CD8-positive, alpha-beta T cell (primary cell): ENCODE measurements at places on chromosomes 1 and 21.

DNA sequence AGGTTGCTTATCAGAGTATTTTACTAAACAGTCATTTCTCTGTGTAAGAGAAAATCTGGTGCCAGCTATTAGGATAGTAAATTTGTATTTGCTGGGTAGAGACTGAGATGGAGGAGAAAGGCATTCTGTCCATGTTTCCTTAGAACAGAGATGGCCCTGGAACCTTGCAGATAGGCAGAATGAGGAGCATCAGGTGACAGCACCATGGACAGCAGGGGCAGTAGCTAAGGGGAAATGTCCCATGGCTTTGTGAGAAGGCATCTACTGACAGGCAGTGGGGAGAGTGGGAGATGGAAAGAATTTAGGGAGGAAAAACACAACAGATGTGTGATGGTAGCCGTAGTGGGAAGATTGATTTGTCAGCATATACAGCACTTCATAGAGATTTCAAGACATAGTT is 105.0 kb downstream of the PRRX1 start:
- no peak for DNase-seq

DNA sequence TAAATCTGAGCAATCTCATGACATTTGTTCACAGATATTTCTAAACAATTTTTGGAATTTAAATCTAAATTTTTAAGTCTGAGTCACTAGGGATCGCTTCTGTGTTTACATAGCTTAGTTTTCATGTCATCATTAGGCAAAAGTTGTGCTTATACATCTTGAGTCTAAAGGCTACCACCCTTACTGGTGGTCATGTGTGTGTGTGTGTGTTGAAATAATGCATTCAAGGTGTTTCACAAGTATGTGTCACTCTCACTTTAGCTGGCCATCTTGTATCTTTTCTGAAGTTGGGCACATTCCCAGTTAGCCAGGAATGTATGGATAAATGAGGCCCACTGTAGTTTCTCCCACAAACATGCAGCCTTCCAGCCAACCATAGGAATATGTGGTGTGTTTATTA is 1162.5 kb upstream of the PRMT6 start:
- DNase-seq: no peak

- no peak for DNase-seq
These were observed 83.6 kb upstream of the LYST start for GRCh38 chr1:235950318-235950717.

GRCh38 chr1:172146141-172146850 is 274.2 kb upstream of the C1orf105 start:
- DNase-seq: no peak

GRCh38 chr1:233490488-233490887 is 123.4 kb upstream of the KCNK1 start:
- DNase-seq: no peak

- DNase-seq: no peak
These were observed 11.2 kb downstream of the TRIM62 start for GRCh38 chr1:33170351-33171274.

- no peak for DNase-seq
These were observed 13.6 kb upstream of the LRRC3 start for GRCh38 chr21:44441581-44442265.

DNA sequence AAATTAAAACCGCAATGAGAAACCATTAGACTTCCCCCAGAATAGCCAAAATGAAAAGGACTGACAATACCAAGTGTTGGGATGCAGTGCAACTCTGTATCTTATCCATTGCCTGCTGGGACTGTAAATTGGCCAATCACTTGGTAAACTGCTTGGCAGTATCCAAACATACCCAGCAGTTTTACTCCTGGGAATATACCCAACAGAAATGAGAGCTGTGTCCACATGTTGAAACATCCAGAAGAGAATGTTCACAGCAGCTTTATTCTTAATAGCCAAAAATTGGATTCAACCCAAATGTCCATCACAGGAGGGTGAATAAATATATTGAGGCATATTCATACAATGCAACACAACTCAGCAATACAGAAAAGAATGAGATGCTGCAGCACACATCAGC is 13.7 kb upstream of the FAM20B start:
- no peak for DNase-seq

- no peak for DNase-seq
These were observed 254.4 kb upstream of the GJB5 start for GRCh38 chr1:34500451-34500850.

- DNase-seq: no peak
These were observed 4.6 kb upstream of the ID3 start for GRCh38 chr1:23563755-23564374.

GRCh38 chr1:30415171-30415940 is 308.0 kb downstream of the MATN1 start:
- no peak for DNase-seq

DNA sequence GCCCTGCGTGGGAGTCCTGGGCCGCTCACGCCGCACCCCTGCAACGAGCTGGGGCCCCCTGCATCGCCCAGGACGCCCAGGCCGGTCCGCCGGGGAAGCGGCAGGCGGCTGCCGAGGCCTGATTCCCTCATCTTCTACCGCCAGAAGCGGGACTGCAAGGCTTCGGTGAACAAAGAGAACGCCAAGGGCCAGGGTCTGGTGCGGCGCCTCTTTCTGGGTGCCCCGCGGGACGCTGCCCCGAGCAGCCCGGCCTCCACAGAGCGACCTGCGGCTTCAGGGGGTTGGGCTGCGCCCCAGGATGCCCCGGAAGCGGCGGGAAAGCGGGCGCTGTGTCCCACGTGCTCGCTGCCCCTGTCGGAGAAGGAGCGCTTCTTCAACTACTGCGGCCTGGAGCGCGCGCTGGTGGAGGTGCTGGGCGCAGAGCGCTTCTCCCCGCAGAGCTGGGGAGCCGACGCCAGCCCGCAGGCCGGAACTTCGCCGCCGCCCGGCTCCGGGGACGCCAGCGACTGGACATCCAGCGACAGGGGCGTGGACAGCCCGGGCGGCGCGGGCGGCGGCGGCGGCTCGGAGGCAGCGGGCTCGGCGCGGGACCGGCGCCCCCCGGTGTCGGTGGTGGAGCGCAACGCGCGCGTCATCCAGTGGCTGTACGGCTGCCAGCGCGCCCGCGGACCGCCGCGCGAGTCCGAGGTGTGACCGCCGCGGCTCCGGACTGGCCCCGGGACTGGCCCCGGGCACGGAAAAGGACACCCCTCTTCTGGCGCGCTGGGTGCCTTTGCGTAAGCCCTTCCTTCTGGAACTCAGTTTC is 2.7 kb downstream of the FAM110D start:
- DNase-seq: peak; percentile 41

- no peak for DNase-seq
These were observed 75.4 kb upstream of the C1orf105 start for GRCh38 chr1:172345077-172345476.

- no peak for DNase-seq
These were observed 108.6 kb upstream of the RUNX3 start for GRCh38 chr1:25038699-25039098.

- no peak for DNase-seq
These were observed 31.6 kb upstream of the PDE9A start for GRCh38 chr21:42621819-42622177.

DNA sequence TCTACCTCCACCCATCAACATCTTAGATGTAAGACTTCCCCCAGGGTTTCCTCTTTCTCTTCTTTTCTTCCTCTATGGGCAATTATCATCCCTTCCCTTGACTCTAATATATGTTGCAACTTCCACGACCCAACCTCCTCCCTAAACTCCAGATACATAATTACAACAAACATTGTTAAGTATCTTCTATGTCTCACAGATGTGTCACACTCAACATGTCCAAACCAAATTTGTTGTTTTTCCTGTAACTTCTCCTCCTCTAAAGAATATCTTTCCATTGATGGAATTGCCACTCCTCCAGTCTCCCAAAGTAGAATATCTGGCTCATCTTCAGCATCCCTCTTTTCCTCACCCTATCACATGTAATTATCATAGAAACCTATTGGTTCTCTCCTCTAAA is 314.2 kb downstream of the RWDD3 start:
- DNase-seq: no peak

DNA sequence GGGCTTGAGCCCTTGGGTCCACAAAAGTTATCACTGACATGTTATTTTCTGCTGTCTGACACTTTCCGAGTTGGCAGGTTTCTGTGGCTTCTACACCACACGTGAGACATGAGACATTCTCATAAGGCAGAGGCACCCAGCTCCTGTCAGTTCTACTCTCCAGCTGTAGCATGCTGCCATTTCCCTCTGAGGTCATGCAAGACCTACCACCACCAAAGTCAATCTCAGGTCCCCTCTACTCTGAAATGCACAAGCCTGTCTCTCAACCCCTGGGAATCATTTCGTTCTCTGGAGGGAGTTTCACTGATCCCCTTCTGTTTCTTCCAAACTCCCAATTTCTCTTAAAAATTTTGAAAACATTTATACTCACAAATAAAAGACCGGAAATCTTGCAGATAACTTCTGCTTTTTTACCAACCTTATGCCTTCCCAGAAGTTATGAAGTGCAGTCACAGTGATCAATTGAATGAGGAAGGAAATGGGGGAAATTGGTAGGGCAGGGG is 39.5 kb upstream of the CR2 start:
- no peak for DNase-seq

DNA sequence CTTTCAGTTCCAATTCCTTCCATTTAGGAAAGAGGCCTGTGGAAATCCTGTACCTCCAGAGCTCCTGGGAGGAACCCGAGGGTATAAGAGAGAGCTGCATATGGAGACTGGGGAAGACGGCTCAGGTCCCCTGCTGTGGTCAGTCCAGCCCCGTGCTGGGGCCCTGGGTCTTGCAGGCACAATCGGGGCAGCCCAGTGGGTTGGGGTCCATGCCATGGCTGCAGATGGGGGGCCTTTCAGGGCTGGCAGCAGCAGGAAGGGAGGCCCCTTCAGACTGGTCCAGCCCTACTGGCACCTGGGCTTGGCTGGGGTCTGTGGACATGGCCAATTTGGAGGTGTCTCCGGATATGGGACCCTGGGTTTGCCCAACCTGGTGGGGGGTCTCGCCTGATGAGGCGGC is 18.2 kb downstream of the HTR6 start:
- DNase-seq: no peak

GRCh38 chr1:40534589-40534988 is 3.2 kb downstream of the ZNF684 start:
- DNase-seq: no peak

DNA sequence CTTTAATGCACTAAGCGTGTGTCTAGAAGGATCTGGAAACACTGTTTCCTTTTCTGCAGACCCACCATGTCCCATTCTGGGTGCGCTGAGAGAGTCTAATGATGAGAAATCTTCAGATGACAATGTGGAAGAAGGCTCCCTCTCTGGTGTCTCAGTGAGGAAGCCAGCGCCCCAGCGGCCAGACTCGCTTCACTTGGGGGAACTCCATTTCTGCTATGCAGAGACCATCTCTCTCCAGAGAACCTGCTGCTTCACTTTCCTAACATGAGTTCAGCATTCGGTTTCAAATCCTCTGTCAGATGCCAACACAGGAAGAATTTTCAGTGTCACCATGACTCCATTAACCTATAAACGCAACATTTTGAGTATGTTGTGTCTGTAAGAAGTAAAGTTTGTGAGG is 121.8 kb downstream of the SYF2 start:
- no peak for DNase-seq

- DNase-seq: peak; percentile 67
These were observed 34.6 kb upstream of the S100A7 start for GRCh38 chr1:153494976-153495535.

- DNase-seq: no peak
These were observed 606.7 kb upstream of the CHRM3 start for GRCh38 chr1:238779716-238780115.

DNA sequence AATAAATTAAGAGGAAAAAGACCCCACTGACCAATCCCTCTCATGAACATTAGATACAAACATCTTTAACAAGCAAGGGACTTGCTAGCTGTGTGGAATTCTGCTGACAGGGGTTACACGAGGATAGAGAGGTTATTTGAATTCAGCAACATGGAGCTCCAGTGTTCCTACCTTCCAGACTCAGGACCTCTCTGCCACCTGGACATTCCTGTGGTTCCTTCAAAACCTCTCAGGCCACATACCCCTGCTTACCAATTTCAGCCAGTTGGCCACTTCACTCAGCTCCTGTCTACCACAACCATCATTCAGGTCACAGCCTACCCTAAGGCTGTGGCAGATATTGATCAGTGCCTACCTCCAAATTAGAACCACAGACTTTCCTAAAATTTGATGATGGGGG is 147.5 kb downstream of the RRAGC start:
- no peak for DNase-seq

GRCh38 chr1:170720661-170721060 is 56.7 kb downstream of the PRRX1 start:
- DNase-seq: no peak

- DNase-seq: no peak
These were observed 636 bp downstream of the WARS2 start for GRCh38 chr1:119139857-119140176.

DNA sequence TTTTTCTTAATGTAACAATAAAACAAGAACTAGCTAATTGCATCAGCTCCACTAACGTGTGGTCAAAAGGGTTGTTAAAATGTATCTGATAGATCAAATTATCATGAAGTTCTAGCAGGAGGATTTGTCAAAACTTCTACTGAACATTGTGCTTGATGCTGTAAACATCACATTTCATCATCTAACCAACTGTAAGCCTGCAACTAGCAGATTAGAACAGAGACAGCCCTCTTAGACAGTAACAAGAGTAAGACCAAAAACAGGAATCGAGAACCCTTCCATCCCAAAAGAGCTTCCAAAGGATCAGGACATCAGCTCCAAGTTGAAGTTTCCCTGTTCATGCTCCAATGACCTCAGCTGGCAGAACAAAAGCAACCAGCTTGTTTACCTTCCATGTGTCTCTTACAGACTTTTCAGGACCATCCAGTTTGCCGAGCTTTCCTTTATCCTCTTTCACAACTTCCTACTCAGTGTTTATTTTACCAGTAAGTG is 44.6 kb downstream of the NIBAN1 start:
- DNase-seq: no peak

DNA sequence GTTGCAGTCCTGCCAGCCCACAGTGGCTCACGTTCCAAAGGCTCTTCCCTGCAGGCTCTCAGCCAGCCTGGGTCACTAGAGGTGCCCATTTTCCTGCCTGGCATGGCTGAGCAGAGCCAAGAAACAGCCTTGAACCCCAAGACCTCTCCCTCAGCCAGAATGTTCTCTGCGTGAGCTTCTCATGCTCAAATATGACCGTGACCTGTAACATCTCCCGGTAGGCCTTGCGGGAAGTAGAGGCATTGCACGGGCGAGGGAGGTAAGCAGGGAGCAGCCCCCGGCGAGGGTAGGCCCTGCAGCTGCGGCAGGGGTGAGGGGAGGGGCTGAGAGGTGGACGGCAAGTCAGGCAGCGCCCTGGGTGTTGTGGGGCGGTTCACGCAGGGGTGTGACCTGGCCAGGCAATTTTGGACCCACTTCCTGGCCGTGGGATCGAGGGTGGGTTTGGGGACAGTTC is 20.0 kb downstream of the RRP1 start:
- no peak for DNase-seq

- no peak for DNase-seq
These were observed 996 bp upstream of the C1orf159 start for GRCh38 chr1:1116701-1117468.
